Smooth muscle cell of the umbilical artery (primary cell): ENCODE measurements at places on chromosomes 3 and 15. TPM values are rescaled to one million over a fixed set of nuclear protein-coding genes. Genes with fewer than 3 reads are reported as not detected.

Gene UCN2
- total RNA-seq: 2.1 and 2.3 TPM in 2 replicates

Gene RTP1
- not detected in 2 replicates for total RNA-seq

Gene MORC1
- not detected in 2 replicates for total RNA-seq

Gene CTSH
- total RNA-seq: 3.9 and 5.0 TPM in 2 replicates

Gene CLDN11
- total RNA-seq: 175 and 630 TPM in 2 replicates

Gene CAV3
- not detected in 2 replicates for total RNA-seq

Gene ZDHHC23
- total RNA-seq: 0.89 and 1.0 TPM in 2 replicates

Gene CLEC3B
- total RNA-seq: not detected in 2 replicates

Gene LTF
- total RNA-seq: not detected in 2 replicates

Gene CCDC54
- not detected in 2 replicates for total RNA-seq

Gene HHLA2
- total RNA-seq: 0.05 TPM in 1 of 2 replicates, not detected in the other

Gene VILL
- total RNA-seq: 3.6 and 8.9 TPM in 2 replicates

Gene CPN2
- not detected in 2 replicates for total RNA-seq

Gene HCN4
- not detected in 2 replicates for total RNA-seq

Gene BOC
- total RNA-seq: 1.8 and 2.4 TPM in 2 replicates

Gene PLA2G4D
- total RNA-seq: not detected in 2 replicates

Gene HSPBAP1
- 6.3 and 8.0 TPM in 2 replicates for total RNA-seq

Gene EXD1
- total RNA-seq: under 0.01 TPM in 1 of 2 replicates, not detected in the other

Gene EPHB3
- total RNA-seq: 1.7 and 3.9 TPM in 2 replicates

Gene C3orf49
- not detected in 2 replicates for total RNA-seq

Gene ST3GAL6
- total RNA-seq: 14.3 and 25.8 TPM in 2 replicates

Gene TNNC1
- total RNA-seq: 0.89 TPM in 1 of 2 replicates, not detected in the other

Gene PPCDC
- total RNA-seq: 6.2 and 7.4 TPM in 2 replicates

Gene CHRNB4
- total RNA-seq: not detected in 2 replicates

Gene CNTN3
- 0.97 and 1.2 TPM in 2 replicates for total RNA-seq

Gene C3orf85
- total RNA-seq: not detected in 2 replicates

Gene NRROS
- 0.30 and 1.2 TPM in 2 replicates for total RNA-seq

Gene IL5RA
- not detected in 2 replicates for total RNA-seq

Gene OR5K2
- not detected in 2 replicates for total RNA-seq

Gene FBXW12
- not detected in 2 replicates for total RNA-seq

Gene RASL12
- not detected in 2 replicates for total RNA-seq

Gene TF
- under 0.01 and 0.14 TPM in 2 replicates for total RNA-seq

Gene GXYLT2
- total RNA-seq: 30.8 and 74.2 TPM in 2 replicates

Gene NPAP1
- not detected in 2 replicates for total RNA-seq

Gene TMEM158
- 54.9 and 70.1 TPM in 2 replicates for total RNA-seq

Gene ANKRD63
- not detected in 2 replicates for total RNA-seq

Gene ARID3B
- 1.5 and 3.2 TPM in 2 replicates for total RNA-seq

Gene TLR9
- under 0.01 TPM in 1 of 2 replicates, not detected in the other for total RNA-seq

Gene EPHB1
- total RNA-seq: 1.8 and 8.9 TPM in 2 replicates

Gene POPDC2
- 0.59 and 1.8 TPM in 2 replicates for total RNA-seq

Gene CEMIP
- 3.9 and 4.8 TPM in 2 replicates for total RNA-seq

Gene PDZRN3
- 12.3 and 114 TPM in 2 replicates for total RNA-seq

Gene CXCR6
- total RNA-seq: not detected in 2 replicates

Gene MUSTN1
- not detected in 2 replicates for total RNA-seq

Gene SEMA3B
- 12.4 and 19.0 TPM in 2 replicates for total RNA-seq

Gene CDCP1
- total RNA-seq: 10.4 and 76.4 TPM in 2 replicates

Gene LEKR1
- total RNA-seq: 0.14 and 0.59 TPM in 2 replicates

Gene MOBP
- total RNA-seq: not detected in 2 replicates

Gene GRM2
- 0.09 TPM in 1 of 2 replicates, not detected in the other for total RNA-seq

Gene DAPK2
- total RNA-seq: 0.51 TPM in 1 of 2 replicates, not detected in the other

Gene TTLL13
- 0.14 TPM in 1 of 2 replicates, not detected in the other for total RNA-seq

Gene MESP1
- total RNA-seq: under 0.01 and 0.09 TPM in 2 replicates

Gene MESP2
- 0.09 and 0.30 TPM in 2 replicates for total RNA-seq

Gene RASSF1
- 20.8 and 26.0 TPM in 2 replicates for total RNA-seq

Gene ISLR
- total RNA-seq: 5.3 and 10.4 TPM in 2 replicates

Gene COL6A5
- total RNA-seq: under 0.01 TPM in 1 of 2 replicates, not detected in the other

Gene AHSG
- total RNA-seq: under 0.01 and 0.09 TPM in 2 replicates

Gene TMC3
- total RNA-seq: not detected in 2 replicates

Gene KNG1
- not detected in 2 replicates for total RNA-seq

Gene LRRC58
- 20.2 and 26.5 TPM in 2 replicates for total RNA-seq
